Naive thymus-derived CD4-positive, alpha-beta T cell (primary cell): ENCODE measurements at places on chromosomes 13 and 19.
A peak's percentile ranks its signal among the peaks of the same experiment; 100 is the strongest.

DNA sequence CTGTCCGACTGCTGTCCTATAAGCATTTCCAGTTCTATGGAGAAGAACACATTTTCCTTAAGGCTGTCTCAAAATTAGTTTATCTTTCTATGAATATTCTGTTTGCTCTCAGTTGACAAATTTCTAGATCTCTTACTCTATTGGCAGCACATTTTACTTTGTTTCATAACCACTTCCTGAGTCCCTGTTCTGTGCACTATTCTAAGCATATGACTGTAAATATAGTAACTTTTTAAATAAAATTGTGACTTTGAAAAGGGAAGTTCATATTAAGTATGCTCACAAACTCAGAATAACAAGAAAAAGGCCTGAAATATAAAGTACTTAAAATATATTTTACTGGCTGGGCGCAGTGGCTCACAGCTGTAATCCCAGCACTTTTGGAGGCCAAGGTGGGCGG lies 56.5 kb upstream of the HTR2A start:
- DNase-seq = no peak

- no peak for DNase-seq
These were observed 1.1 kb downstream of the SUCLA2 start for GRCh38 chr13:47999973-48000372.

- no peak for DNase-seq
These were observed 20.5 kb upstream of the IGFL1 start for GRCh38 chr19:46209051-46209450.

DNA sequence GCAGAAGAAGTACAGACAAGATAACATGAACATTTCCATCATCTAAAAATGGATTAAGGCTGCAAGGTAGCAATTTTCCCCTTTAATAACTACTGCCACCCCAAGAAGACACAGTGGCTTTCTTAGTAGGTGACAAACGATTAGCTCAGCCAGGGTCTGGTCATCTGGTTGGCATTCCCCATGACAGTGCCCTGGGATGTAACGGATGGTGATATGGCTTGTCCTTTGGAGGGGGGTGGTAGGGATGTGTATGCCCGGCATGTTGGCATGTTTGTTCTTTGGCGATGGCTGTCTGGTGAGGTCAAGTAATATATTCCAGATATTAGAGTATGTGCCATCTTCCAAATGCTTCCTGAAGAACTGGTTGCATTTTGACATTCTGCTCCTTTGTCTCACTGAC lies 135.6 kb upstream of the ZNF536 start:
- DNase-seq = no peak

- DNase-seq = peak; percentile 72
These were observed 42.1 kb downstream of the NAA16 start for GRCh38 chr13:41352935-41353840.
